T follicular helper cell (primary cell): ENCODE measurements at places on chromosomes 7 and 10.
A peak's percentile ranks its signal among the peaks of the same experiment; 100 is the strongest.

DNA sequence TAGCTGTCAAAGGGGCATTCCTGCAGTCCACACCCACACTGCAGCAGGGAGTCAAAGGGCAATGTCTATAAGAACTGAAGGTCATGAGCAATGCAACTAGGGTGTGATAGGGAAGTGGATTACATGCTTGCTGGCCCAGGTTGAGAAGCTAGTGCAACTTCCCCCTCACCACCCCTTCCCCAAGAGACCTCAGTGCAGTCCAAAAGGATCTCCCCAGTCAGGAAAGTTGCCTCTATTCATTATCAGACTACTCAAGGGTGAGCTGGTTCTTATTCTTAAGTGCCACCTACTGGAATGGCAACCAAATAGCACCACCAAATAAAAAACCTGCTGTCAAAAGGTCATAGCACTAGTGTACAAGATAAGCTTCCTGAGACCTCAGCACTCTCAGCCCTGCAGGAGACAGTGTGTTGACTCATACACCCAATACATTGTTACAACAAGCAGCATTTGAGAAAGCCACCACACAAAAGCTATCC lies 28.2 kb downstream of the MTERF1 start:
- no peak for DNase-seq

DNA sequence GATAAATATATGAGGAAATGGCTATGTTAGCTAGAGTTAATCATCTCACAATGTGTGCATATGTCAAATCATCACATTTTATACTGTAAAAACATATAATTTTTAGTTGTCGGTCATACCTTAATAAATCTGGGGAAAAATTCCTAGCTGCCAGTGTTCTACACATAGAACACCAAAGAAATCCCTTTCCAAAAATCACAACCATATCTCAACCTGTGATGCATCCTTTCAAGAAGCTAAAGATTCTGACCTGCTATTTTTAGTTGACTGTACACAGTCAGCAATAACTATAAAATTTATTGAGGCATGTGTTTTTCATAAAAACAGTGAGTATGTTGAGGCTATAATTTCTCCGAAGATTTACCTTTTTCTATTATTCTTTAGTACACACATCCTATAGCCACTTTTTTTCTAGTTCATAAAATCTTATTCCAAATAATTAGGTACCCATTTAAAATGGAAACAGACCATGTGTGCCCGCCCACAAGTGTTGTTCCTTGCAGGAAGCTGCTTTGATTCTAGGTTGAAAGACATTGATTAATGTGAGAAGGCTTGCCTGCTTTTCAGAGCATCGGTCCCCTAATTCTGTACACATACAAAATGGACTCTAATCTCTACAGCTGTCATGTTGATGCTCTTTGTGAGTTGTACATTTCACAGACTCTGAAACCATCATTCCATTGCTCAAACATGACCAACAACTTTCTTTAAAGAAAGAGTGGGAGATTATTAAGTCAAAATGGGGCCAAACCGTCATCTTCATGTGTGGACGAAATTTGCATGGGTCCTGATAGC lies 117.5 kb upstream of the LRRN3 start:
- no peak for DNase-seq

DNA sequence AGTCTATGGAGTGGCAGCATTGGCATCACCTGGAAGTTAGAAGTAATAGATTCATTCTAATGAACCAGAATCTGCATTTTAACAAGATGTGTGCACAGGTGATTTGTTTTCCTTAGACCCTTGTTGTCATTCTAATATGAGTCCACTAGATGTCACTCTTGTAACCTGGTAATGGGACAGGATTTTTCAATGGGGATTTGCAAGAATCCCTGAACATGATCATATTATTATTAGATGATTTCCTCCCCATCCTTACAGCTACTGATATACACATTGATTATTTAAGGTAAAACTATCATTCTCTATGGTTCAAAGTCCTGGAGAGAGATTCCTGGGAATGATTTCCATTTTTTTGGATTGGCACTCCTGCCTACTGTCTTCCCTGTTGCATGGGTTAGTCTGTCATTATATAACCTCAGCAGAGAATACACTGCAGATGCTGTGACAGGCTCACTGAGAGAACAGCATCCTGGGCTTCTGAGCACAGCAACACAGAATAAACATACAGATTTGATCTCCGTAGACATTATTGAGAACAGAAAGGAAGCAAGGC lies 194.9 kb downstream of the SUGCT start:
- no peak for DNase-seq

DNA sequence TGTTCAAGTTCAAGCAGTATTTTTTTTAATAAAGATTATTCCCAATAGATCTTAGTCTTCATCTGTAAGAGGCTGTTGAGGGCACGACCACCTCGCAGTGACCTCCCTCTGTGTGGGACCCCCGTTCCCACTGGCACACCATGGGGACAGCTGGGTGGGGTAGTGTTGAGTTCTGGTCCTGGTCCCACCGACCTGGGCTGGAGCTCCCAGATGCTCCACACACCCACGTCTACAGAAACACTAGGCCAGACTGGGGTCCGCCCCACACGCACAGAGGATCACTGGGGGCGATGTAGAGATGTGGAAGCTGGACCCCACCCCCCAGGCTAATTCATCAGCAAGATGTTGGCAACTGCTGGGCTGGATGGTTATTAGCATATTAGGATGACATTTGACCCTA lies 623.6 kb downstream of the PTPRN2 start:
- no peak for DNase-seq

DNA sequence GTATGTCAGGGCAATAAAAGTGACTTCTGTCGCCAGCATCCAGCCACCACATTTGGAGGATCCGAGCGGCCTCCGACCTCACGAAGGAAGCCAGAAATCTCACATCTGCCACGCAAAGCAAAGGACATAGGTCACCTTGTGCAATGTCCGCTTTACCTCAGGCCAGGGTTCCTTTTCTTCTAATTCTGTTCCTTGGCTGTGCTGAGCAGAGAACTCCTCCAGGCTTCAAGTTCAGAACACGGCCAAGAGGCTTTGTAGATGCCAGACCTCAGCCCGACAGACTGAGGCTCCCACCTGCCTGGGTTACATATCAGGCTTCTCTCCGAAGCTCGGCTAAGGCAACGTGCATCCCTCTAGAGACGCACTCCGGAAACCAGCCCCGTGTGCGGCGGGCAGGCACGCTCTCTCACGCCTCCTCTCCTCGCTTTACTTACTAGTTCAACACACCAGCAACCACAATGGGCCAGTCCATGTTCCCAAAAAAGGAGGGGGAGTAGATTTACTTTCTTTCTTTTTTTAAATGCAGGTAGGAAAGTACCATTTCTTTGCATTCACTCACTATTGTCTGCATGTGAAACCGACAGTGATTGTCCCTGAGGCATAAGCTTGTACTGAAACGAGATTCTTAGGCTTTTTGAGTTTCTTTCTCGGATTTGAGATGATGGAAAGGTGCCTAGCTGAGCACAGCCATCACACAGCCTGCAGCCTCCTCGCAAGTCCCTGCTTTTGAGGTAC lies 122.4 kb upstream of the AFAP1L2 start:
- DNase-seq: peak; percentile 88

DNA sequence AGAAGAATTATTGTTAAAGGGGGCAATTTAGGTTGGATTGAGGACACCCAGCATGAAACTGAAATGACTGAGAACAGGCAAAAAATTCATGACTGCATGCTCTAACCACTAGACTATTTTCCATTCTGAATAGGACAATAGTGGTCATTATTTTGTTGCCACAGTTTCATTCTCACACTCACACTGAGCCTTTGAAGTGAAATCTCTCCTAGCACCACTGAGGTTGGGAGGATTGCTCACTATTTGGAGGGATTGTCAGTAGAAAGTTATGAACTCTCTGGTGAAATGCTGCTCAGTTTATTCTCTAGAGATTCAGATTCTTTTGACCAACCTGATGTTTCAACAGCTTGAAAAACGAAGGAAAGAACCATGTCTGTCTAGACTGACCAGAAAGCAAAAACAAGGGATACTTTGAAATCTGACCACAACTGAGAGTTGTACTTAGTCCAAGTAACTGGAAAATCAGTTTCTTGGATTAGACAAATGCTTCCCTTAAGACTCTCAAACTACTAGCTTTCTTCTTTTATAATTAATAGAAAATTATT lies 191.2 kb downstream of the DYNC1I1 start:
- no peak for DNase-seq

DNA sequence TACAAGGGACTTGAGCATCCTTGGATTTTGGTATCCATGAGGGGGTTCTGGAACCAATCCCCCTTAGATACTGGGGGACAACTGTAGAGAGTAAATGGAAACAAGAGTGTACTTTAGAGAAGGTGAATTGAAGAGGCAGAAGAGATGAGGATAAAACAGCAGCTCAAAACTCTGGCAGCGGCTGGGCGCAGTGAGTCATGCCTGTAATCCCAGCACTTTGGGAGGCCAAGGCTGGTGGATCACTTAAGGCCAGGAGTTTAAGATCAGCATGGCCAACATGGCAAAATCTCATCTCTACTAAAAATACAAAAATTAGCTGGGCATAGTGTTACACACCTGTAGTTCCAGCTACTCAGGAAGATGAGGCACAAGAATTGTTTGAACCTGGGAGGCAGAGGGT lies 218.7 kb downstream of the GALNT17 start:
- no peak for DNase-seq

GRCh38 chr10:84538036-84538435 lies 209.6 kb downstream of the CCSER2 start:
- DNase-seq: no peak

DNA sequence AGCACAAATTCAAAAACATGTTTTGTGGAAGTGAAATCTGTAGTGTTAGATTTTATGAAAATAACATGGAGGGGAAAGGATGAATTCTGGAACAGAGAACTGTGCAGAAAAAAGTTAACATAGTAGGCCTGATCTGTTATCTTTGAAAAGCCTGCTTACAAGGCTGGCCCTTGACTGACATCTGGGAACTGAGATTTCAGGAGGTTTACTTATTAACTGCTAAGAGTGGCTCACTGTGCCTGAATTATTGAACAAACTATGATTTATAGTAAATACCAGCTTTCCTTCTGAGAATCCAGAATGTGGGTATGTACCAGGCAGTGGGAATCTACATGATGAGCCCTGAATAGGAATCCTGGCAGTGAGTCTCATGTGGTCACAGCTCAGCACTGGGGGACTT lies 30.5 kb downstream of the NSUN6 start:
- DNase-seq: no peak

- no peak for DNase-seq
These were observed 59.7 kb downstream of the PROSER2 start for GRCh38 chr10:11882646-11883375.

DNA sequence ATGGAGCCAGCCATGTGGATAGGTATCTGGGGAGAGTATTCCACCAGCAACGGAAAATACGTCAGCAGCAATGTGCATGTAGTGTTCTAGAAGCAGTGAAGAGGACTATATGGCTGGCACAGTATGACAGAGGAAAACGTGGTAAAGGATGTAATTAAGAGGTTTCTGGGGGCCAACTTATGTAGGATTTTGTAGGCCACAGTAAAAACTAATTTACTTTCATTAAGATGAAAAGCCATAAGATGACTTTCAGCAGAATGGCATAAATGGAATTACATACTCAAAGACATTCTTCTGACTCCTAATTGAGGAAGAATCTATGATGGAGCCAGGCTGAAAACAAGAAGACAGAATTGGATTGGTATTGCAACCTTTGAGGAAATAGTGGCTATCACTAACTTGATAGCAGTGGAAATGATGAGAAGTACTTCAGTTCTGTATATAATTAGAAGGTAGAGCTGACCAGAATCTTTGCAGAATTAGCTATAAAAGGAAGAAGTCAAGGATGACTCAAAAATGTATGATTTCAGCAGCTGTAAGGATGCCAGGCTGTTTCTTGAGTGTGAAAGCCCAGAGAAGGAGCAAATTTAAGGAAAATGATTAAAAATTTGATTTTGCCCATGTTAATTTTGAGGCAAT lies 156.7 kb downstream of the MBL2 start:
- no peak for DNase-seq

DNA sequence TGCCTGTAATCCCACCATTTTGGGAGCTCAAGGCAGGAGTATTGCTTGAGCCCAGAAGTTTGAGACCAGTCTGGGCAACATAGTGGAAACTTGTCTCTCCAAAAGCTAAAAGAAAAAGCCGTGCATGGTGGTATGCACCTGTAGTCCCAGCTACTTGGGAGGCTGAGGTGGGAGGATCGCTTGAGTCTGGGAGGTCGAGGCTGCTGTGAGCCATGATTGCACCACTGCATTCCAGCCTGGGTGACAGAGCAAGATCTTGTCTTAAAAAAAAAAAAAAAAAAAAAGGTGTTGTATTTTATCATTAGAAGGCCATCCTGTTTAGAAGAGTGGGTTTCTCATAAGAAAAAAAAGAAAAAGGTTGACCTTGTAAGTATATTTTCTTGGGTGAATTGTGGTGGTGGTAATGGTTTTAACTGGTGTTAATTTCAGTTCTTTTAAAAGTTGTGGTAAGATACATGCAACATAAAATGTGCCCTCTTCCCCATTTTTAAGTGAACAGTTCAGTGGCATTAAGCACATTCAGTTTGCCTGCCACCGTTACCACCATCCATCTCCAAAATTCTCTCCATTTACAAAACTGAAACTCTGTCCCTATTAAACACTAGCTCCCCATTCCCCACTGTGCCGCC lies 34.7 kb downstream of the GRIFIN start:
- no peak for DNase-seq

GRCh38 chr7:147759327-147759943 lies 831.1 kb upstream of the C7orf33 start:
- no peak for DNase-seq

GRCh38 chr7:22154143-22154529 lies 202.8 kb downstream of the RAPGEF5 start:
- DNase-seq: no peak

DNA sequence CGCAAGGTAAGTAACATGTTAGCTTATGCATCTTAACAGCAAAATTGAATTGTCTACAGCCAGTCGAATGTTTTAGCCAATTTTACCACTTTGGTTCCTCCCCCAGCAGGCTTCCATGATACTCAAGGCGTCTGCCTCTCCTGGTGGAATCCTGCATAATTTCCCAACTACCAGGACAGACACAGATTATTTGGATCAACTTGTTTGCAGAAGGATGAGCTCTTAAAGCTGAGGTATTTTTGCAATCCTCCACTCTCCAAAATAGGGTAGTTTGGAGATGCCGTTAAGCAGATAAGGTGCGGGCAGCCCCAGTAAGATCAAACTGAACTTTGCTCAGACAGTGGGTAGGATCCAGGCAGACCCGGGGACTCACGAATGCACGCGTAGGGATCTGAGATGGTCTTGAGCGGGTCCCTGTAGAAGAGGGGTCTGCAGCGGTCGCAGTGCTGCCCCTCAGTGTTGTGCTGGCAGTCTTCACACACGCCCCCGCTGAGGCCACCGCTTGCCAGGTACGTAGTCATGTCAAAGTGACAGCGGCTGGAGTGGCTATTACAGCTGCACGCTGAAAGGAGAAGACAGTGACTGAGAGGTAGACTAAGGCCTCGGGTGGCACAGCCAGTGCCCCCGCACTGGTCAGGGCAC lies 27.4 kb downstream of the LAMB4 start:
- DNase-seq: no peak
